ENCODE measurements at places on chromosomes 2 and 18.

GRCh38 chr2:236180076-236180816 lies 12.1 kb upstream of the GBX2 start:
- no peak for DNase-seq

DNA sequence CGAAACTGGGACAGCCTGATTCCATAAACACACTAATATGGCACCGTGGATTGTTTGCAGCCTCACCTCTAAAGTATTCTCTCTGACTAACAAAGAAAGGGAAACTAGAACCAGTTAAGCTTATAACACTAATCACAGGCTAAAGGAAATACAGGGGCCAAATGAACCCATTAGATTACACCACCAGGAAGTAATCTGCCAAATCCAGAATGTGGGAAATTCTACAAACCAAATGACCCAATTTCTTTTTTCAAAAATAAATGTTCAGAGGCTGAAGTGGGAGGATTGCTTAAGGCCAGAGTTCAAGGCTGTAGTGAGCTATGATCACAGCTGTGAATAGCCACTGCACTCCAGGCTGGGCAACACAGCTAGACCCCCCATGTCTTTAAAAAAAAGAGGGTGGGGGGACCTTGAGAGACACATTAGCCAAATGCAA lies 1.5 kb upstream of the MPPE1 start:
- no peak for DNase-seq

- DNase-seq, result no peak
Measured at GRCh38 chr18:62852851-62853250, 137.5 kb downstream of the PHLPP1 start.

DNA sequence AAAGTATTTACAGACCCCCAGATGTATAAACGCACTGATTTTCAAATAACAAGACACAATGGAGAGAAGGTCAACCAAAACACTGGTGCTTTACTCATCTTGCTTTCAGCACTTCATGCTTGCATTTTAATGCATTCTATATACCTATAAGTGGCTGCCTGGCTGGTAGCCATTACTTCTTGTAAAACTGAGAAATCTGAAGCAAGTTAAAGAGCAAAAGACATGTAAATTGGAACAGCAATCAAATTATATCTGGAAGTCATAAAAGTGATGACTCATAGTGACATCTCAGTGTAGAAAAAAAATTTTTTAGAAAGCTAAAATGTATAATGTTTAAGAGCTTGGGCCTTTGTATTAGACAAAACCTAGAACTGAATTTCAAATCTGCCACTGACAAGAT lies 106.2 kb downstream of the CCDC141 start:
- DNase-seq, result no peak

GRCh38 chr2:239509373-239510143 lies 108.7 kb upstream of the HDAC4 start:
- no peak for DNase-seq

- no peak for DNase-seq
Measured at GRCh38 chr2:65997961-65998360, 437.0 kb upstream of the MEIS1 start.

Data from activated T-helper 1 cell treated with Interleukin-2 at 50 U/mL for 16 hours (primary cell).